ENCODE measurements at places on chromosomes 7 and 10. TPM values are rescaled to one million over a fixed set of nuclear protein-coding genes. Genes with fewer than 3 reads are reported as not detected.

The SLIT1 gene
- 0.58 TPM for total RNA-seq

The YKT6 gene
- 25.3 TPM for total RNA-seq

The C7orf33 gene
- not detected for total RNA-seq

The GNGT1 gene
- 0.95 TPM for total RNA-seq

The IL6 gene
- 0.32 TPM for total RNA-seq

The IFIT5 gene
- total RNA-seq = 34.9 TPM

The EVX1 gene
- 1.1 TPM for total RNA-seq

The PLCE1 gene
- total RNA-seq = 38.1 TPM

The FAM237B gene
- not detected for total RNA-seq

The MALRD1 gene
- total RNA-seq = 13.8 TPM

The TET1 gene
- 41.6 TPM for total RNA-seq

The WNT2 gene
- total RNA-seq = 8.9 TPM

The MARCHF5 gene
- 29.3 TPM for total RNA-seq

The INHBA gene
- total RNA-seq = 12.4 TPM

The DGKI gene
- total RNA-seq = 13.3 TPM

The SPDYE2B gene
- not detected for total RNA-seq

The CYP3A4 gene
- not detected for total RNA-seq

The NPSR1 gene
- total RNA-seq = 0.58 TPM

The LRRTM3 gene
- 0.85 TPM for total RNA-seq

The MICALL2 gene
- 8.4 TPM for total RNA-seq

The UPK3BL1 gene
- total RNA-seq = 135 TPM

The TRIM50 gene
- 0.21 TPM for total RNA-seq

The HDAC9 gene
- total RNA-seq = 61.6 TPM

The PILRA gene
- 2.2 TPM for total RNA-seq

The KCP gene
- 1.4 TPM for total RNA-seq

The ZKSCAN1 gene
- 51.5 TPM for total RNA-seq

The NCAPG2 gene
- 24.3 TPM for total RNA-seq

The MET gene
- total RNA-seq = 24.3 TPM

The UBE2H gene
- 86.3 TPM for total RNA-seq

The GDF2 gene
- not detected for total RNA-seq

The RAB19 gene
- total RNA-seq = 1.7 TPM

Measured in urinary bladder (tissue), 4 donors.